Activated naive CD8-positive, alpha-beta T cell treated with anti-CD3 and anti-CD28 coated beads for 36 hours (primary cell): ENCODE measurements at places on chromosomes 6 and 20. TPM values are rescaled to one million over a fixed set of nuclear protein-coding genes. Genes with fewer than 3 reads are reported as not detected.

Gene SLC44A4
- total RNA-seq, result not detected

Gene TFAP2D
- not detected for total RNA-seq

Gene TAGAP
- total RNA-seq, result 175 TPM

Gene ANKRD66
- total RNA-seq, result not detected

Gene MPIG6B
- 0.56 TPM for total RNA-seq

Gene C6orf163
- 0.98 TPM for total RNA-seq

Gene ZCCHC3
- 23.3 TPM for total RNA-seq

Gene THBS2
- not detected for total RNA-seq

Gene PRPF6
- total RNA-seq, result 64.5 TPM

Gene APOBEC2
- total RNA-seq, result not detected

Gene ELOVL2
- total RNA-seq, result not detected

Gene NFATC2
- total RNA-seq, result 31.0 TPM

Gene FHL5
- total RNA-seq, result not detected

Gene ERVFRD-1
- not detected for total RNA-seq

Gene CLIC5
- total RNA-seq, result 0.50 TPM

Gene CENPW
- 75.3 TPM for total RNA-seq

Gene PERP
- total RNA-seq, result 2.1 TPM

Gene PPP1R14C
- total RNA-seq, result 0.33 TPM
